ENCODE measurements at places on chromosomes 11 and 22.

GRCh38 chr22:39529487-39529851, 3.1 kb downstream of the RPS19BP1 start:
- DNase-seq = no peak

DNA sequence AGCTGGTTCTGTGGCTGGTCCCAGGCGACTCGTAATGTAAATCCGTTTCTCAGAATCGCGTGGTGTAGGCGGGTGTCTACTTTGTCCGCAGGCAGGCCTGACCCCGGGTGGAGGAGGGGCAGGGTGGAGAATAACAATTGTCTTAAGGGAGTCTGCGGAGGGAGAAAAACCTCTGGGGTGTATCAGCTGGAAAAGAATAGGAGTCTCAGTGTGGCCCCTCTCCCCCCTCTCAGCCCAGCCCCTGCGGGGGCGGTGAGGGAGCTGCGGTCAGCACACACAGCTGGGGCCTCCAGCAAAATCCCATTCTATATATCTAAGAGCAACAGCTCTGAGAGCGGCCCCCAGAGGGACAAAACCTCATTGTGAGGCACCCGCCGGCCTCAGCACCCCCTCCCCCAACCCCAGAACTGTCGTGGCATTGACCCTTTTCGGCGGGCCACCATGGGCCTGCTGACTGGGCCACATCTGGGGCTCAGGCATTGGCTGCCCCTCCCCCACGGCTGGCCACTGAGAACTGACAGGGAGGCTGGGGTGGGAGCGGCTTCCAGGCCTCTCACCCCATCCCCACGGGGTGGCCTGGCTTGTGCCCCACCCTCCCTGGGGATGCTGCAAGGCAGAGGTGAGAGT, 2.7 kb upstream of the MYRF start:
- no peak for DNase-seq

GRCh38 chr22:45784357-45785277, 113.0 kb downstream of the ATXN10 start:
- no peak for DNase-seq

- no peak for DNase-seq
Observed at GRCh38 chr11:32056438-32056837, 34.4 kb upstream of the RCN1 start.

- no peak for DNase-seq
Observed at GRCh38 chr22:22710719-22711531, 66.5 kb downstream of the GGTLC2 start.

DNA sequence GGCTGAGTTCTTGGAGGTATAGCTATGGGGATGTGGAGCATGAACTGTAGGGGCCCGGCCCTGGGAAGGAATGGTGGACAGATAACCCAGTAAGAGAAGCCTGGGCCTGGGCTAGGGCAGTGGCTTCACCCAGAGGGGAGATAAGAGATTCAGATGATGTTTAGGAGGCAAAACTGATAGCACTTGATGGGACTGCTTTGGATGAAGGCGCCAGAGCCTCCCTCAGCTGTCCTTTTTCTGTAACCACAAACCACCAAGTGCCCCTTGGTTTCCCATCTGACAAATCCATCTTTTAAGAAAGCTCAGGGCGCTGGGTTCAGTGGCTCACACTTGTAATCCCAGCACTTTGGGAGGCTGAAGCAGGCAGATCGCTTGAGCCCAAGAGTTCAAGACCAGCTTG, 23.4 kb downstream of the RELT start:
- DNase-seq = no peak

DNA sequence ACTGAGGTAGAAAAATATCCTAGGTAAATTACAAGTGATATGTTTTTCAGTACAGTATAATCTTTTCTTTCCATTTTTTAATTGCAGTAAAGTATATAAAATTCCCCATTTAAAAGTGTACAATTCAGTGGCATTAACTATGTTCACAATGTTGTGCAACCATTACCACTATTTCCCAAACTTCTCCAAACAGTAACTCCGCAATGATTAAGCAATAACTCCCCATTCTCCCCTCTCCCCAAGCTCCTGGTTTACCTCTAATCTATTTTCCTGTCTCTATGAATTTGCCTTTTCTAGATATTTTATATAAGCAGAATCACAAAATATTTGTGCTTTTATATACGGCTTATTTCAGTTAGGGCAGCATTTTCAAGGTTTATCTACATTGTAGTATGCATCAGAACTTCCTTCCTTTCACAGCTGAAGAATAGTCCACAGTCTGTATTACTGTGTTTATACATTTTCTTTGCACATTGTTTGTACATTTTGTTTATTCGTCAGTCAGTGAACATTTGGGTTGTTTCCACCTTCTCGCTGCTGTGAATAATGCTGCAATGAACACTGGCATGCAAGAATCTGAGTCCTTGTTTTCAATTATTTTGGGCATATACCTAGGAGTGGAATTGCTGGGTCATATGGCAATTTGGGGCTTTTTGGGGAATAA, 110.7 kb downstream of the RPL27A start:
- no peak for DNase-seq

DNA sequence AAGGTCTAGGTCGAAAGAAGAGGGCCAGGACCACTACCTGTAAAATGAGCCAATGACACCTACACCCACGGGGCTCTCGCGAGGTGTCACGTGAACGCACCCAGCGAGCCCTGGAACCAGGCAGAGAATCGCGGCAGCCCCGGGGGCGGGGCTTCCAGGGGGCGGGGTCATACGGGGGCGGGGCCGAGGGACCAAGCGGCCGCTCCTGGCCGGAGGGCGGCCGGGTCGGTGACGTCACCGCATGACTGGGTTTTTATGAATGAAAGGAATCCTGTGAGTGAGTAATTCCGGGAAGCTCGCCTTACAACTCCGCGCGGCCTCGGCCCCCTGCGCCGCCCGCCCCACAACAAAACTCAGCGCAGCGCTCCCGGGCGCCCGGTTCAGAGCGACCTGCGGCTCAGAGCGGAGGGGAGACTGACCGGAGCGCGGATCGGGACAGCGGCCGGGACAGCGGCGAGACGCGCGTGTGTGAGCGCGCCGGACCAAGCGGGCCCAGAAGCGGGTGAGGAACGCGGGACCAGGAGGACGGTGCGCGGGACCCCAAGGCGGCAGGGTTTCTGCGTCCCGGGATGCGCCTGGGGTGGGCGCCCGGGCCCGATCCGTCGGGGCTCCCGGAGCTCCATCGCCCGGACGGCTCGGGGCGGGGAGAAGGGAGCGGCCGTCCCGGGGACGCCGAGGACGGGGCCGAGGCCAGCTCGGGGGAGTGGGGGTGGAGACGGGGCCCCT, at the start of gene MAFF:
MAFF (plus strand) TSS at position 284 of the 726 bp plus-strand sequence. CDS start 11,860 bp downstream, outside the sequence.
- DNase-seq = no peak

DNA sequence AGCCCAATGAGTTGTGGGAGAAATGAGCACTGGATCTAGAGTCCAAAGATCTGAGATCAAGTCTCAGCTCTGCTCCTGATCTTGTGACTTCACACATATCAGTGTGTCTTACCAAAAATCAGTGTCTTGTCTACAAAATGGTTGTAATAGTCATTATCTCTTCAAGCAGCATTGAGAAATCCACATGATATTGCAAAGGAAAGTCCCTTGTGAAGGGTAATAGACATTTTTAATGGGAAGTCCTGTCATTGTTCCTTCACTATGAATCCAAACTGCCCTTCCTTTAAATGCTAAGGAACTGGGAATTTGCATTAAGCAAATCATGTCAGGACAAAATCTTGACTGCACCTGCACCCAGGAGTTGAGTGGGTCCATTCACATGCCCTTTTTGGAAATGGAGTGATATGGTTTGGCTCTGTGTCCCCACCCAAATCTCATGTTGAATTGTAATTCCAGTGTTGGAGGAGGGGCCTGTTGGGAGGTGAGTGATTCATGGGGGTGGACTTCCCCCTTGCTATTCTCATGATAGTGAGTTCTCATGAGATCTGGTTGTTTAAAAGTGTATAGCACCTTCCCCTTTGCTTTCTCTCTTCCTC, 51.1 kb downstream of the COMMD9 start:
- no peak for DNase-seq

DNA sequence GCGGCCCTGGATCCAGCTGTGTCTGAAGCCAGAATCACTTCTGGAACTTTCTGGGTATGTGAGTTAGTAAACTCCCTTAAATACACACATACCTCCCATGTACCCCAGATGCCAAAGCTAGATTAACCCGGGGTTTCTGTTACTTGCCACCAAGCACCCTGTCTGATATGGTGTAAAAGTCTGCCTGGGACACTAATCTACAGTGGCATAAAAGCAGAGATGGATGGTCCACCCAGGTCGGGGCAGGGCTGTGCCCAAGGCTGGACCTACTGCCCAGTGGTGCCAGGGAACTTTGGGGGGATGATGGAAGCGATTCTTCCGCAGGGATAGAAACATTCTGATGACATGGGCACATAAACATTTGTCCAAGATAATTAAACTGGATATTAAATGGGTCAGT, 12.7 kb downstream of the MRGPRF start:
- DNase-seq = no peak
